ENCODE measurements at places on chromosomes 12 and 14.

DNA sequence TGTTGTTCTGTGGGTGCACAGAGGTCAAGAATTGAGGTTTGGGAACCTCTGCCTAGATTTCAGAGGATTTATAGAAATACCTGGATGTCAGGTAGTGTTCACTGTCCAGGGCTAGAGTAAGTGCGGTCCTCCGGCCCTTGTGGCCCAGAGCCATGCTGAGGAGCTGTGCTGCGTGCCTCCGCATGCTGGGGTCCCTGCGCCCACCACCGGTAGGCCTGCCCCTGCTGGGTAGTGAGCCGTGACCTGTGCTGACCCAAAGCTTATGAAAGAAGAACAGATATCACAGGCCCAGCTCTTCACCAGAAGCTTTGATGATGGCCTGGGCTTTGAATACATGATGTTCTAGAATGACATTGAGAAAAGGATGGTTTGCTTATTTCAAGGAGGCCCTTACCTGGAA lies 37.8 kb upstream of the CMAS start:
- no peak for DNase-seq

GRCh38 chr14:62244221-62244620 lies 482.0 kb downstream of the SNAPC1 start:
- no peak for DNase-seq

GRCh38 chr14:96095581-96096476 lies 56.7 kb downstream of the C14orf132 start:
- DNase-seq = no peak

GRCh38 chr12:92442782-92443181 lies 260.0 kb upstream of the PLEKHG7 start:
- no peak for DNase-seq

GRCh38 chr12:121767525-121768016 lies 25.9 kb downstream of the RHOF start:
- DNase-seq = no peak

- no peak for DNase-seq
These were observed 154.6 kb upstream of the ALG10B start for GRCh38 chr12:38162013-38162412.

DNA sequence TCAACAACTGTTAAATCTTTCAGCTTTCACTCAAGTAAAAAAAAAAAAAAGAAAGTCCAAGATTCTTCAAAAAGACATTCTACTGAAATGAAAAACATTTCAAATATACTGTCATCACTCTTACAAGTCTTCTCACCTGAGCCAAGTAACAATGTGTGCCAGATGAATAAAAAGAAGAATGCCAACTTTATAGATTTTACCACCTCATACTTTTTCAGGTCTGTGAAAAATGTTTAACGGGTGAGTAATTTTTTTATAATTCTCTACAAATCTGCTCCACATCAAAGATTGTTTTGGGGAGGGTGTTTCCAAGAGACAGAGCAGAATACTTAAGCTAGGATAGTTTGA lies 181.0 kb upstream of the BMP4 start:
- no peak for DNase-seq

DNA sequence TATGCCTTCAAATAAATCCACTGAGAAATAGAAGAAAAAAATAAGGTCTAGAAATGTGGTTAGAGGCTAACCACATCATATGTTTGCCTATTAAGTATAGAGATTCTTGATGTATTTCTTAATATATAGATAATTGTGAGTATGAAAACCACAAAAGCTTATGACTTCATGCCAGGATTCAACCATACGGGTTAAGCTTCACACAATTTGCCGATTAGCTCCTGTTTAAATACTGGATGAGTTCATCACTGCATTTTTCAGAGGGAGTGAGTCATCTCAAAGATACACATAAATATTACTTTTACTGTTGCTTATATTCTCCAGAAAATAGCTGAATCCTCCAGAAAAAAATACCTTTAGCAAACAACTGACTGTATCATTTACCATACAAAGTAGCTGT lies 79.6 kb downstream of the RPL10L start:
- peak; percentile 59 for DNase-seq

- DNase-seq = no peak
These were observed 91.0 kb downstream of the FLRT2 start for GRCh38 chr14:85620947-85621346.

DNA sequence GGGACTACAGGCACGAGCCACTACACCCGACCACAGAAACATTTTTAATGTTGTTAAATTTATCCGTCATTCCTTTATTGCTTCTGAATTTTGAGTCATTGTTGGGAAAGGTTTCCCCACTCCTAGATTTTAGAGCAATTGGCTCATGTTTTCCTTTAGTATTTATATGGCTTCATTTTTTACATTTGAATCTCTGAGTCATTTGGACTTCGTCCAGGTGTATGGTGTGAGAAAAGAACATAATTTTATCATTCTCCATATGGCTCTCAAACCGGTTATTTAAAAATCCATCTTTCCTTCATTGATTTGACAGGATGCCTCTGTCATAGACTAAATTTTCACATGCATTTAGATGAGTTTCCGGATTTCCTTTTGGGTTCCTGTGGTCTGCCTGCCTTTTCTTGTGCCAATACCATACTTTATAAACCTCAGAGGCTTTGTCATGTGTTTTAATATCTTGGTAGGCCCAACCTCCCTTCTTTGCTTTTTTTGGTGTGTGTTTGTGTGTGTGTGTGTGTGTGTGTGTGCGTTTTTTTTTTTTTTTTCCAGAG lies 30.9 kb downstream of the LRTM2 start:
- peak; percentile 30 for DNase-seq

DNA sequence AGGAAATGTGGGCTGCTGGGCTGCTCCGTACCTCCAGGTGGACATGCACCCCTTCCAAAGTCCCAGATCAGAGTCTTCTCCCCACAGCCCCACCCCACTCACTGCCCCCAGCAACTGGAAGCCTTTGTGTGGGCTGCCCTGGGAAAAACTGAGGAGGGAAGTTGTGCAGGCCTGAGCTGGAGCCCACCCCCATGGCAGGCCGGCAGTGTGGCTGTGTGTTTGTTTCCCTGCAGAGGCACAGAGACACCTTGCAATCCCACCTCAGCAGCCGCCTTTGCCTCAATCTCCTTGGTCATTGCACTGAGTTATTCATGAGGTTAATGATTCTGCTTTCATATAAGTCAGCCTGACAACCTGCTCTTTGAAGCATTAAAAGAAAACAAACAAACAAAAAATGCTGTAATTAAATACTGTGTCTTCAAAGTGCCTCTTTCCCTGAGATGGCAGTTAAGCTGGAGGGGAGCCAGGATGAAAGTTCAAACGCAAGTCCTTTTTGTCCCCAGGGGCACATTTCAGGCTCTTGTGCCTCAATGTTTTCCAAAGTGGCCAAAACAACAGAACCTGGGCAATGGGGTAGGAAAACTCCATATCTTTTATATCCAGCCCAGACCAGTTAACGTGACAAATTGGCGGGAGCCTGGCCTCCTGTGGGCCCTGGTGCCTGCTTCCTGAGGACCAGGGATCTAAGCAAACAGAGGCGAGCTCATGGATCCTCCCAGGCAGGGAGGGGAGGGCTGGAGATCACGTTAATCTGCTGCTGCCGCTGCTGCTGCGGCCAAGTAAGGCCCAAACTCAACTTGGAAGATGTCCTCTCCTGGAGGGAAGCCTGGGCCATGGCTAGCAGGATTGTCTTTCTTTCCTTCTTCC lies 51.9 kb upstream of the TSPAN11 start:
- DNase-seq = no peak

- DNase-seq = no peak
These were observed 1.3 kb downstream of the TEDC1 start for GRCh38 chr14:105492031-105492970.

- DNase-seq = no peak
These were observed 459.6 kb upstream of the RGS6 start for GRCh38 chr14:71472356-71473340.

DNA sequence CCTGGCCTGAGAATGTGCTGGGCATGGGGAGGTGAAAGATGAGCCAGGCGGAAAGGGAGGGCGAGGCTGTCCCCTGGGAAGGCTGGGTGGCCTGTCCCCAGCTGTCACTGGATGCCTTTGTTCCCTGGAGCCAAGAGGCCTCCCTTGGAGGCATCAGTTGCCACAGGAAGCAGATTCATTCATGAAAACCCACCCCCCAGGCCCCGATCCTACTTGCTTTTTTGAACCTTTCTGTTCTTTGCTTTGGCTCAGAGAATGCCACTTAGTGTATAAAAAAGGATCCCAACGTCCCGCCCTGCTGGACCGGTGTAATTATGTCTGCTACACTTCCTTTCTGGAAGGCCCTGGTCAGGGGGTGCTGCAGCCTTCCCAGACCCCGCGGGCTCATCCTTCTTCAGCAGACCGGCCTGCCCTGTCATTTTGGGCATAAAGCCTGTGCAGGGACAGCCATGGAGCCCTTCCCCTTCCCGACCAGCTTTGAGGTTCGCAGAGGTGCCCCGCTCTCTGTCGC lies 220.2 kb downstream of the SLC41A2 start:
- no peak for DNase-seq

DNA sequence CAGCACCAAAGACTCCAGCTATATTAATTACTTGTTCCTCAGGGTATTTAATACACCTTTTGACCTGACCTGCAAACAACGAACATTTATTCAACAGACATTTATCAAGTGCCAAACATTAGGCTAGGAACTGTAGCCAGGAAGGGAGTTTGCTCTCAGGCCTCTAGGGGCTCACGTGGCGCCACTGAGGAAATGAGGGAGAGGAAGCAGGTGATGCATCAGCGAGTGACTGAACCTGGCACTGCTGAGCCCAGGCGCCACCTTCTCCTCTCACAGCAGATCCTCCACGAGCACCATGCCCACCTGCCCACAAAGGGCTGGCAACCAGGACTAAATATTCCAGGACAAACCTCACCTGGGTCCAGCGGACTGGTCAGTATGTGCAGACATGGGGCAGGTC lies 50.2 kb downstream of the SETD3 start:
- DNase-seq = no peak

DNA sequence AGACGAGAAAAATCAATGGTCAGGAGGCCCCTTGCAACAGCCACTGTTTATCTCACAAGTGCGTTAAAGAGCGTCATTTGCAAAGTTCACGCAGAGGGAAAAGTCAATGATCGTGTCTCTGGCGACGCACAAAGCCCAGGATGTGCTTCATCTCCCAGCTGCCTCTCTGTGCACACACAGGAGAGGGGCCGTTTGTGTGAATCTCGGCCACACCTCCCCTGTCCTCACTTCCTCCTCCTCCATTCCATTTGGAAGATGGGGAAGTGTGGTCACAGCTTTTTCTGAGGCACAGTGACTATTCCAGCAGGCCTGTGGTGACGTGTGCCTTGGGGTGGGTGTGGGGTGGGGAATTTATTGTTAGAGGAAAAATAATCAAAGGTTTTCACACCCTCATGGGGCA lies 90.4 kb downstream of the RBM19 start:
- no peak for DNase-seq

- DNase-seq = no peak
These were observed 465.1 kb downstream of the FUT8 start for GRCh38 chr14:65877624-65878023.

DNA sequence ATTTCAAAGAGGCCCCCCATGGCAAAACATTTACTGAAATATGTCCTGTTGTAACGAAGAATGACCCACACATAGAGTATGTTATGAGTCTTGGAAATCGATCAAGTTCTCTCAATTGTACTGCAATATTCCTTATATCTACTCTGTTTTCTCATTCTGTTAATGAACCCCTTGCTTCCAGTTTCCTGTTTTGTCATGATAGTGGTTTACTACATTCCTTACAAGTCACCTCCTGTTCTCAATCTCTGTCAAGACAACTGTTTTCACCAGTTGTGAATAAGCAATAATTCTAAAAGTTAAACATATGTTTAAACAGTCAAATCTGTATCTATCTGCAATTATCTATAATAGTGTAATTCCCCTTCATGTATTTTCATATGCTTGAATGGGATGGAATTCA lies 16.4 kb upstream of the ARID2 start:
- DNase-seq = no peak

DNA sequence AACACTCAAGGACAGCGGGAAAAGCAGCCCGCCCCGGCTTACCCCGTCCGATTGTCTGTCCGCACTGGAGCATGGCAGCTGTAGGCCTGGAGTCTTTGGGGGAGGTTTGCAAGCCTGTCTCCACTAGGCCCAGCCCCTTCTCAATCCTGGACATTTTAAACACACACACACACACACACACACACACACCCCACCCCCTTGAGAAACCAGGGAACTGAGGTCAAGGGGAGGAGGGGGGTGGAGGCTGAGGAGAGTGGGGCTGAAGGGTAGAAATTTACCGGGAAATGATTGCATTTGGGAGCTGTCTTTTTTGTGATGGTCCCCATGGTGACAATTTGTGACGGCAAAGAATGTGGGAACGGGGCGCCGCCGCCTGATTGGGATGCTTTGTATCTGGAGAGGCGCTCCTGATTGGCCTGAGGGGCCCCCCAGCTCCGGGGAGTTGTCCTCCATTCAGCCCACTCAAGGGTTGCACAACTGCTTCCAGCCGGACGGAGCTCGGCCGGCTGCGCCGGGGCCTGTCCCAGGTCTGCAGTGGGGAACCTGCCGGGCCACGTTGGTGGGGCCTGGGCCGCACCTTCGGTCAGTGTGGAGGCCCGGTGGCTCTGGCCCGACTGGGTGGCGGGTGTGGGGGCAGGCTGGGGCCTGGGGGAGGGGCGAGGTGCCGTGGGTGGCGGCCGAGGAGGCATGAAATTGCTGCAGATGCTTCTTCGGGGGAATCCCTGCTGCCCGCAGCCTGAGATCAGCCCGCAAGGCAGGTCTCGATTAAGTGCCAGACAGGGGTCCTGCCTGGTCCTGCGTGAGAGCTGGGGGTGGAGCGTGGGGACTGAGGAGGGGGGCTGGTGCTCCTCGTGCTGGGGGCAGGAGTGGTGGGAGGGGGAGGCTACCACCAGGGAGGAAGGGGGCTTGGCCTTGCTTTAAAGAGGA lies at the start of gene FAM181A:
Gene FAM181A, plus strand, starts transcription at position 472 of the 927 bp plus-strand sequence. CDS start 942 bp downstream, outside the sequence.
- no peak for DNase-seq

DNA sequence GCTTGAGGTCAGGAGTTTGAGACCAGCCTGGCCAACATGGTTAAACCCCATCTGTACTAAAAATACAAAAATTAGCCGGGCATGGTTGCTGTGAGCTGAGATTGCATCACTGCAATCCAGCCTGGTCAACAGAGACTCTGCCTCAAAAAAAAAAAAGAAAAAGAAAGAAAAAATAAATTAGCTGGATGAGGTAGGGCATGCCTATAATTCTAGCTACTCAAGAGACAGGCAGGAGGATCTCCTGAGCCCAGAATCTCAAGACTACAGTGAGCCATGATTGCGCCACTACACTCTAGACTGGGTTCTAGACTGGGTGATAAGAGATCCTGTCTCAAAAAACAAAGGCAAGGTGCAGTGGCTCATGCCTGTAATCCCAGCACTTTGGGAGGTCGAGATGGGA lies 16.9 kb downstream of the PPP4R3A start:
- DNase-seq = no peak

DNA sequence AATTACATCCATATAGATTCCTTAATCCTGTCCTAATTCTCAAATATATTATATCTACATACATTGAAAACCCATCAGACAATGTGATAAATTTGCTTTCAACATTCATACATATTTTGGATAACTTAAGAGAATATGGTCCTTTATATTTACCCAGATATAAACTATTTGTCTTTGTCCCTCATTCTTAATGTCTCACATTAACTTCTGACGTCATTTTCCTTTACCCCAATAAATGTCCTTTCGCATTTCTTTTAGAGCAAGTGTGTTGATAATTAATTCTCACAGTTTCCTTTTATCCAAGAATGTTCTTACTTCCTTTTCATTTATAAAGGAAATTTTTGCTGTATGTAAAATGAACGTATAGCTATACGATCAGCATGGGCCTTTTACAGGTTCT lies 12.6 kb upstream of the PTPRR start:
- no peak for DNase-seq

- DNase-seq = no peak
These were observed 11.8 kb downstream of the ADIPOR2 start for GRCh38 chr12:1702713-1703112.
